ENCODE measurements at places on chromosomes 4 and X.

GRCh38 chr4:39446842-39447573 is 11.7 kb downstream of the RPL9 start:
- DNase-seq = peak; percentile 36

- no peak for DNase-seq
Measured at GRCh38 chr4:5619913-5620625, 88.3 kb downstream of the EVC2 start.

DNA sequence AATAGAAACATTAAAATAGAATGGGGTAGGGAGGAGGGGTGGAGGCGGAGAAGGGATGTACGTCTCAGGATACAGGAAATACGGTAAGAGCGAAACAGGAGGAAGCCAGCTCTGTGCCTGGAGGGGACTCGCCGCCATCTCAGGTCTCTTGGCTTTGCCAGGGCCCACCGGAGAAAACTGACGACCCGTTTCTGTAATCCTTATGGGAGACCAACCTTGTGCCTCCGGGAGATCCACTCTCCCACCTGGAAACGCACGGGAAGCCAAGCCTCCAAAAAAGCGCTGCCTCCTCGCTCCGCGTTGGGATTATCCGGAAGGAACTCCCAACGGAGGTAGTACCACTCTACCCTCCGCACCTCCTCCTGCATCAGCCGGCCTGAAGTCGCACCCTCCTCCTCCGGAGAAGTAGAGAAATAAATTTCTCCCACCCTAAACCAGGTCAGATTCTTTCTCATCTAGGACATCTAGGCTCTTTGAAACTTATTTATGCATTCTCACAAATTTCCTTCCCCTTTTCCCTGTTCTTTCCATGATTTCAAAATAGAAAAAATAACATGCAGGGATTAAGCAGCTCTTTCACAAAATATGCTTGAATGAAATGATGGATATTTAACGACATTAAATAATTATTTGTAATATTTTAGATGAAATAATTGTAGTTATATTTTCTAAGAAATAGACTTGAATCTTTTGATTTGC is at the start of gene NBDY:
TSS of gene NBDY (plus strand) at position 92 of the 699 bp plus-strand sequence. CDS start at position 203, 111 bp downstream.
- peak; percentile 22 for DNase-seq

GRCh38 chrX:121642415-121642814 is 595.0 kb downstream of the GLUD2 start:
- no peak for DNase-seq

GRCh38 chrX:51894697-51895336 is 1.4 kb downstream of the MAGED1 start:
- DNase-seq = no peak

GRCh38 chr4:143189528-143189927 is 4.8 kb downstream of the USP38 start:
- no peak for DNase-seq
